PC-9 (cell line): ENCODE measurements at places on chromosomes 4 and X. TPM values are rescaled to one million over a fixed set of nuclear protein-coding genes. Genes with fewer than 3 reads are reported as not detected.

DNA sequence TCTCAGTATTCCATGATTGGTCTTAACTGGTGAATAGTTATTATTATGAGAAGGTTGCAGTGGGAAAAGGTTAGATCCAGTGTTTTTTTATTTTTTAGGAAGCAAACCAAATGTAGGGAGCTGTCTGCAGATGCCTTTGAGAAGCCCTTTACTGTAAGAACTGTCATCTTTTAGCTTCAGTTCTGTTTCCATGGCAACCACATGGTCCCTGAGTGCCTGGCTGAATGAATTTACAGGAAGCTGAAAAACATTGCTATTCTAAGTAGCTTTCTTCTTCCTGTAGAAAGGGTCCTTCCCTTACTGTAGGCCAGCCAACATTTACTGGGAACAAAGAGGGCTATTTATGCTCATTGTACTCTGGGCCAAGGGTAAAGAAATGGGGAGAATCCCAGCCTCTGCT is 103.3 kb downstream of the DCLK2 start:
- H3K36me3 ChIP-seq, result no peaks in the 10 kb centered on the region
- DNase-seq, result no peak
- H3K27me3 ChIP-seq, result no peaks in the 10 kb centered on the region
- H3K4me3 ChIP-seq, result no peak overlapping the region

DNA sequence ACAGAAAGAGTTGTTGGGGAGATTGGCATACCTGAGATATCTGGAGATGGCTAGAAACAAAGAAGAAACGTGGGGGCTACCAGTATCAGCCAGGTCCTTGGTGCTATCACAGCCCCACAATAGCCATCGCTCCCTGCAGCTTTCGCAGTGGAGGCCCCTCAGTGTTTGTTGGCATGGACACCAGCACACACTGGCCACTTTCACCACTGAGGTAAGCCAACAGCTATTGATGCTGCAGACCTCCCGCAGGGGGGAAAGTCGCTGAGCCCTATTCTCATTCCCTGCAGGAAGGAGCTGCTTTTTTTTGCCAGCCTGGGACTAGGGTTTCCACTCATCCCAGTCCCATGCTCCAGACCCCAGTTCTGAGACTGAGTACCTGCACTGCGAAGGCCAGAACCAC is 879.2 kb upstream of the IGFBP7 start:
- H3K4me1 ChIP-seq, result no peaks in the 10 kb centered on the region
- no peak for DNase-seq
- H3K4me3 ChIP-seq, result no peak overlapping the region
- H3K36me3 ChIP-seq, result no peaks in the 10 kb centered on the region

UGT2B17 gene
- total RNA-seq, result not detected in 2 replicates

DNA sequence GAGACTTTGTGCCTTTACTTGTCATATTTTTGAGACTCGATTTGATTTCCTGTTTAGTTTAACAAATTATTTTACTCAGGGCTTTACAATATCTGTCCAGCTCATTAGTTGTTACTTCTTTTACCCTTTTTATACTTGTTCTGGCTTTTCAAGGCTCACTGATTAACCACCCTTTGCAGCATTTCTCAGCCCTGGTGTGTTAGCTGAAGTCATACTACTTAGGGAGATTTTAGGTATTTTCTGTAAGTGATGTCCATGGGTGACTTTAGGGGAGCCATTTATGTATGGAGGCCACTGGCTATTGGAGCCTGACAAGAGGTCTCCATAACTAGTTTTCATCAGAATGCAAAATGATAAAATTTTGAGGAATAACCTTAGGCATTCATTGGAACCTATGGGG is 147.2 kb downstream of the RPA4 start:
- H3K27ac ChIP-seq, result no peak overlapping the region
- no peaks in the 10 kb centered on the region for H3K36me3 ChIP-seq

DNA sequence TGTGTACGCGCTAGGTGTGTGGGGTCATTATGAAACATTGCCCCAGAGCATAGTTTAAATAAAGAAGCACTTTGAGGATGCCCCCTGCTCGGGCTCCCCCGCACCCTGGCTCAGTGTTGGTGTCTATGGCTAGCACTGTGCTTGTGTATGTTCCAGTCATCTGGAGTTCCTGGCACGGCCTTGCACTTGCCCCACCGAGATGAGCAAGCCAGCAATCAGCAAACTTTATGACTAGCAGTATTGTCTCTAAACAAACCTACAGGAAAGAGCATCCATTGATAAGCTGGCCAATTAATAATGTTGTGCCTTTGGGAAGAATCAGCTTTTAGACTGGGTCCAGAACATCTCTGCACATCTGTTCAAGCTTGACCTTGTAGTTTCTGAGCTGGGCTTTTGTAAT is 707 bp upstream of the SHROOM4 start:
- DNase-seq, result no peak
- H3K4me3 ChIP-seq, result no peak overlapping the region

TLL1 gene
- 0.45 and 0.46 TPM in 2 replicates for total RNA-seq

TMPRSS11B gene
- total RNA-seq, result not detected in 2 replicates
